ENCODE measurements at places on chromosomes 4 and X.

GRCh38 chr4:118346495-118346894 is 6.3 kb downstream of the PRSS12 start:
- DNase-seq: no peak

GRCh38 chrX:126557151-126557550 is 4.5 kb upstream of the DCAF12L1 start:
- DNase-seq: no peak

DNA sequence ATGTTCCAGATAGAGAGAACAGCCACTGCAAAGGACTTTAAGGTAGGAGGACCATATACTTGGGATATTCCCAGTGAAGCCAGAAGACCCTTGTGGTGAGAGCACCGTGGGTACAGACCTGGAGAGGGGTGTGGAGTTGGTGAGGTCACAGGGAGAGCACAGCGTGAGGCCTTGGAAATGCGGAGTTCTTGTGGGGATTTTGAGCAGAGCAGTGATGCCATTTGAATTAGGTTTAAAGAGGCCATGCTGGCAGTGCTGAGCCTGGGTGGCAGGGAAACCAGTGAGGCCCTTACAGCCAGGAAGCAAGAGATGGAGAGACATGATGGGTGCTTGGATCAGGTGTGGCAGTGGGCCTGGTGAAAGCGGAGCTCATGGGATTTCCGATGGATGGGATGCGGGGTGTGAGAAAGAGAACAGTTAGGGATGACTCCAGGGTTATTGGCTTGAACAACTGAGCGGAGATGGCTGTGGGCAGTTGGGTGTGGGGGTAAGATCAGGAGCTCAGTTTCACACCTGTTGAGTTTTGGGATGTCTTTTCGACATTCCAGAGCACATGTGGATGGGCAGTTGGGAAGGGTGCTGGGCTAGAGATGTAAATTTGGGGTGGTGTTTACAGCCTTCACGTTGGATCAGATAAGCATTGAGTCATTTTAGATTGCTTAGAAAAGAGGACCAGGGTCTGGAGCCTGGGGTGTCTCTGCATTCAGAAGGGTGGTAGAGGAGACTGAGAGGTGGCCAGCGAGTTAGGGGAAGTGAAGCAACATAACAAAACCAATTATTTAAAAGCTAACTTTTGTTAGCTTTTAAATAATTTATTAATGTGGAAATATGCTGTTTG is 68.9 kb downstream of the TMEM131L start:
- DNase-seq: no peak

DNA sequence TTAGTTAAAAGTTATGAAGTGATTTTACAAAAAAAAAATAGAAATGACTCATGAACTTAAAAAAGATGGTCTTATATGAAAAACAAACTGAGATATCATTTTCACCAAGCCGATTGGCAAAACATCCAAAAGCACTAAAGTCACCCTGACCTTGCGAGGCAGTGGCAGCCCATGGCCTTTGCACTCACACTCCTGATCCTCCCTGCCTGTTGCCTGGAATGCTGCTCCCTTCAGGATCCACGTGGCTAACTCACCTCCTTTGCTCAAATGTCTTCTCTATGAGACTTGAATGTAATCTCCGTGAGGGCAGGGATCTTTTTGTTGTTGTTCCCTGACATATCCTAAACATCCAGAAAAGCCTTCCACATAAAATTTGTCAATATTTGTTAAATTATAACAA is 106.4 kb downstream of the RAPGEF2 start:
- no peak for DNase-seq

DNA sequence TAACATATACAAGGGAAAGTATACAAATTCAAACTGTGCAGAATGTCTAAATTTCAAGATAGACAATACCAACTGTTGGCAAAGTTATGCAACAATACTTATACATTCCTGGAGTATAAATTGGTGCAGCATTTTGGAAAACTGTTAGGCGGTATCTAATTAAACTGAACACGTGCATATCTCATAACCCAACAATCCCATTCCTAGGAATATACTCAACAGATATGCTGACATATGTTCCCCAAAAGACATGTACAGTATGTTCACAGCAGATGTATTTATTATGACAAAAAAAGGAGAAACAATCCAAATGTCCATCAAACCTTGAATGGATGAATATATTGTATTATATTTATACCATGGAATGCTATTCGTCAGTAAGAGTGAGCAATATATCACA is 16.4 kb upstream of the FAM9B start:
- DNase-seq: no peak

GRCh38 chr4:40186665-40187014 is 10.2 kb upstream of the RHOH start:
- no peak for DNase-seq

- peak; percentile 73 for DNase-seq
These were observed 3.4 kb upstream of the ZRSR2 start for GRCh38 chrX:15786915-15787314.

DNA sequence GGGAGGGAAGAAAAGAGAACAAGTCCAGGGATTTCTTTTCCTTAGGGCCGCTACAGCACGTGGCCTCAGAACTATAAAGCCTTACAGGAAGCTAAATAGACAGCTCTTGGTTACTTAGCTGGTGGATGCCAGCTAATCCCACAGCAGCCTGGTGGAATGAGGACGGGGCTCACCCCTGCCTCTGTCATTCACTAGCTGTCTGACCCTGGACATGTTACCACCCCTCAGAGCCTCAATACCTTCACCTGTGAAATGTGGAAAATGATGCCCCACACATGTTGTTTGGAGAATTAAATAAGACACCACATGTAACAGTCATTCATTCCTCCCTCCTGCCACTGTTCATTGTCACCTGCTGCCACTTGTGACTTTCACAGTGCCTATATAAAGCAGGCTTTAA is 15.7 kb downstream of the CCKAR start:
- no peak for DNase-seq

DNA sequence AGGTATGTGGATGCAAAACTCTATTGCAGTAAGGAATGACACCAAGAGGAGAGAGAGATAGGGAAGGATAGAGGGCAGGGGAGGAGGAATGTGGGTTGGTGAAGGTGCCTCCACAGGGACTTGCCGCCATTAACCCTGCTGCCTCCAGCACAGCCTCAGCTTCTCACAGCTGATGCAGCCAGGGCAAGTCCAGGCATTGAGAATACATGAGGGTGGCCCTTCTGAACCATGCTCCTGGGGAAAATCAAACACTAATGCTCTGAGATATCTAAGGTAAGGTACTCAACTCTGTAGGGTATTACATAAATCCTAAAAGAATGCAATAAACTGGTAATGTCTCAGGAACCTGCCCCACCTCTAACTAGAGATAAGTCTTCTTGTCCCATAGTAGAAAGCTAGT is 28.7 kb downstream of the UGT2B7 start:
- no peak for DNase-seq

- no peak for DNase-seq
These were observed 60.8 kb downstream of the COQ2 start for GRCh38 chr4:83223781-83224180.

Data from DMS153 (cell line).